CD4-positive, alpha-beta T cell (primary cell): ENCODE measurements at places on chromosomes 6 and 20.

GRCh38 chr6:2881423-2881822 is 21.7 kb downstream of the SERPINB9 start:
- H3K36me3 ChIP-seq, result no peaks in the 10 kb centered on the region
- H3K27me3 ChIP-seq, result no peaks in the 10 kb centered on the region
- peaks cover 33% of the 10 kb centered on the region for H3K4me1 ChIP-seq
- H3K4me3 ChIP-seq, result peak overlapping the region; percentile 35
- H3K27ac ChIP-seq, result no peak overlapping the region
- DNase-seq, result no peak

GRCh38 chr6:19599796-19600464 is 237.2 kb upstream of the ID4 start:
- no peaks in the 10 kb centered on the region for H3K4me1 ChIP-seq
- DNase-seq, result no peak
- H3K27me3 ChIP-seq, result no peaks in the 10 kb centered on the region
- H3K4me3 ChIP-seq, result no peak overlapping the region

DNA sequence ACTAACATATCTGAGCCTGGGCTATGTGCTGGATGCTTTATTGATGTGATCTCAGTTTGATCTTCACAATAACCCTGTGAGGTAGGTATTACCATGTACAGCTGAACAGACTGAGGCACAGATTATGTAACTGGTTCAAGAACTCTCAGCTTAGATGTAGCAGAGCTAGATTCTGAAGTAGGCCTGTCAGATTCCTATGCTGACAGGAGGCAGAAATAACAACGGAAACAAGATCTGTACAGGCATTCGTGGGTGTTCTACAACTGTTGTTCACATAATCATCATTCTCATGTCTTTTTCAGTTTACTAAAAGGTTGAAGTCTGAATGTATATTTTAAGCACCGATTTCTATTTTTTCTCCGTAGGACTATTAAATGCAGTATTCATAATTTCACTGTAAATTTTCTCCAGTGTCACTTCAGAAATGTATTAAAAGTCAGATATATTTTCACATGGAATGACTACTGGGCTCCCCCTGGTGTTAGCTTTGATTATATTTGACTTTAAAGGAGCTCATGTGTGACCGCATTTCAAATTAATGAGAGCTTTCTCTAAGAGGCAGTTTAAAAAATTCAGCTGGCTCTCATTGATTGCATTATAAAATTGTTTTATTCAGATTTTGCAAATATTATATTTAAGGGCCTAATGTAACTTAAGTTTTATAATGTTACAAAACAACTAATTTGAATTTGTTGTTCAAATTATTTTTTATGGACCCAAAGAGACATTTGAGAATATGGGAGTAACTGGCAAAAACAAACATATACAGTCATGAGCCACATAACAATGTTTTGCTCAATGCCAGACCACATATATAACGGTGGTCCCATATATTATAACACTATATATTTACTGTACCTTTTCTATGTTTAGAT is 36.4 kb upstream of the SLC17A4 start:
- H3K27ac ChIP-seq, result no peak overlapping the region
- H3K36me3 ChIP-seq, result no peaks in the 10 kb centered on the region
- no peak for DNase-seq
- peaks cover 5% of the 10 kb centered on the region for H3K27me3 ChIP-seq
- H3K4me3 ChIP-seq, result no peak overlapping the region

DNA sequence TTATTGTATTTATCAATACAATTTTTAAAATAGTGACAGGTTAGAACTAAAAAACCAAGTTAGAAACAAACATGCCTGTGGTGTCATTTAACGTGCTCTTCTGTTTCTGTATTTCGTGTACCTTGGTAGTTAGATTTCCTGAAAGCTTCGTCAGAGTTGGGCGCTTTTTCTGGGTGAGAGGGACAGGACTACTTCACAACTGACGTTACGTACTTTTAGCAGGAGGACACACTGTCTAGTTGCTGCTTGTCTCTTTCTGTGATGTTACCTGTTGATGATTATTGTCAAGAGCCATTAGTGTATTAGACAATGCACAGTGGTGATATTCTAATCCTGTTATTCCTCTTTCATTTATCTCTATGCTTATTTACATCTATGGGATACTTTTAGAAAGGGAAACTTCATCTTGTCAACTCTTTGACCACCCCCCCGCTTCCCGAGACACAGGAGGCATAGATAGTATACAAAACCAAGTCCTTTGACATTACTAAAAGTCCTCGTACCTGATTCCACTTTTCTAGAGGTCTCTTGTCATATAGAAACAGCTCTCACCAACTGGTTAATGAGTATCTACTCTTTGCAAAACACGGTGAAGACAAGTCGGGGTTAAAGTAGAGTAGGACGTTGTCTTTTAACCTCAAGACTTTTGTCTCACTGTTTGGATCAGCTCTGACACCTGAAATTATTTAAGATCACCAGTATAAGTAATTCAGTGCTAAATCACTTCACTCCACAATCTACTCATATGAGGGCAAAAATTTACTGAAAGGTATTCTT is 96.3 kb downstream of the LYRM2 start:
- DNase-seq, result no peak
- no peak overlapping the region for H3K4me3 ChIP-seq
- H3K36me3 ChIP-seq, result no peaks in the 10 kb centered on the region

- no peak for DNase-seq
- H3K27ac ChIP-seq, result no peak overlapping the region
- H3K4me3 ChIP-seq, result no peak overlapping the region
- H3K27me3 ChIP-seq, result no peaks in the 10 kb centered on the region
Measured at GRCh38 chr20:64283646-64284045, 28.1 kb downstream of the PCMTD2 start.

DNA sequence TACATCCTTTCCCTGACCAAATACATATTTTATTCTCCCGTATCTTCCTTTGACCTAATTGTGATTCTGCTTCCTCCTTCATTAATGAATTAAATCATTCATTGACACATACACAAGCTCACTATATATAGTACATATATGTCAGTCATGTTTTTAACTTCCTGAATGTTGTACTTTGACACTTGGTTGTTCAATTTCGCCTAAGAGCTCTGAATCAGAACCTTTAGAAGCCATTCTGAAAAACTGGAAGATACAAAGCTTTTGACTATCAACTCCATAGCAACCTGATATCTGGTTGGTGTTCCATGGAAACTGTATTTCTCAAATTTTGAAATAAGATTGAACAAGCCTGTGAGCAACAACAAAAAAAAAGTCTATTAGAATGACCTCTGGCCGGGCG is 27.3 kb upstream of the HFE start:
- H3K4me1 ChIP-seq, result peaks cover 15% of the 10 kb centered on the region
- no peak overlapping the region for H3K4me3 ChIP-seq
- no peak for DNase-seq
- no peak overlapping the region for H3K27ac ChIP-seq
- no peaks in the 10 kb centered on the region for H3K27me3 ChIP-seq

GRCh38 chr6:147752689-147753403 is 244.4 kb downstream of the SAMD5 start:
- DNase-seq, result no peak
- no peak overlapping the region for H3K27ac ChIP-seq
- H3K4me1 ChIP-seq, result no peaks in the 10 kb centered on the region
- H3K36me3 ChIP-seq, result no peaks in the 10 kb centered on the region
- no peak overlapping the region for H3K4me3 ChIP-seq
- H3K27me3 ChIP-seq, result no peaks in the 10 kb centered on the region

DNA sequence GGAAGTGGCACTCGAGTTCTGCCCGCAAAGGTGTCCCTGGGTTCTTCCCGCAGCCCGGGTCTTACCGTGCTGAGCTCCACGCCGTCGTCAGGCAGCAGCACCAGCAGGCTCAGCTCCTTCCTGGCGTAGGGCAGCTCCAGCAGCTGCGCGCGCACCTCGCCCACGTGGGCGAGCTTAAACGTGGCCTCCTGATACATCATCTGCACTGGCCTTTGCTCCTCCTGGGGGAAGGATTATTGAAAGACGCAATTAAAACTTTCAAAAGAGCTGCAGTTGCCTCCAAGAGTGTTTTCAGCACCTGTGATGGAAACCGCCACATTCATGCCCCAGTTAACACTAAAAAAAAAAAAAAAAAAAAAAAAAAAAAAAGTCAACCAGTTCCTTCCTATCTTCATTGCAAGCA is 11.3 kb downstream of the SERPINB9 start:
- peaks cover 21% of the 10 kb centered on the region for H3K4me1 ChIP-seq
- peak; percentile 73 for DNase-seq
- H3K27ac ChIP-seq, result peak overlapping the region; percentile 29

DNA sequence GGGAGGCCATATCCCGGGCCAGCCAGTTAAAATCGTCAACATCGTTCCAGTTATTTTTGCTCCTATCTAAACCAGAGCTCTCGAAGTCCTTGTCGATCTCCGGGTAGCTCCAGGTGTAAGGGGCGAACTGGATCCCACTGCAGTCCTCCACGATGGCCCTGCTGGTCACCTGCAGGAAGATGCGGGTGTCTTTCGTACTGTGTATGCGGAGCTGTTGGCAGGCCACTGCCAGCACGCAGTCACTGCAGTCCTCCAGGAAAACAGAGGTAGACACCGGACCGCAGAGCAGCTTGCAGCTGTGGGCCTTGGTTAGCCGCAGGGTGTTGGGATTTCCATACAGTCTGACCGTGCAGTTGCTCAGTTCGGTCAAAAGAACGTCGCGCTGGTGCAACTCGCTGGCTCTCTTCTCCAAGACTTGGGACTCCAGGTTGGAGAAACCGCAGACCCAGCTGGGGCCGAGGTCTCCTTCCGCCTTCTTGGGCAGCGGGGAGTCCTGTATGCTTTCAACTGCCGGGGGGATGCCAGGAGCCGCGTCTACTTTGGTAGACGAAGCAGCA is 742 bp downstream of the TBCC start:
- H3K27ac ChIP-seq, result peak overlapping the region; percentile 89
- DNase-seq, result peak; percentile 21
- peaks cover 3% of the 10 kb centered on the region for H3K36me3 ChIP-seq
- no peaks in the 10 kb centered on the region for H3K27me3 ChIP-seq

- H3K27me3 ChIP-seq, result no peaks in the 10 kb centered on the region
- H3K36me3 ChIP-seq, result no peaks in the 10 kb centered on the region
- no peak for DNase-seq
- H3K4me3 ChIP-seq, result no peak overlapping the region
Measured at GRCh38 chr6:44489910-44490604, 102.6 kb downstream of the CDC5L start.

DNA sequence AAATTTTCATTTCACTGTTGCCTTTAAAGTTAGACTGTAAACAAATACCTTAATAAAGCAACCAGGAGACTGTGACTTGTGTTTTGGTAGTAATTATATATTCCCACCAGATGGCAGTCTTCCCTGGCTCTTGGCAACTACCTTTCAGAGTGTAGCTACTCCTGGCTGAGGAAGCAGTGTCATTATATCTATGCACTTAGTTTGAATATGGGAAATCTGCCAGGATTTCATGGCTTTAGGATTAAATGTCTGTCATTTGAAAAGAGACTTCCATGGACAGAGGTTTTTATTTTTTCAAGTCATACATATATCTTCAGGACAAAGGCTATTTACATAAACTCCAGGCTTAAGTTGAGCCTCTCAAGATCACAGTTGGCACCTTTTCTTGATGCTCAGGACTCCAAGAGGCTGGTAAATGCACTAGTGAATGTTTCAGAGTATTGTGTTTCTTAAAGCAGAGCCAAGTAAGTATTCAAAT is 160.1 kb downstream of the C6orf58 start:
- H3K36me3 ChIP-seq, result peaks cover 4% of the 10 kb centered on the region
- no peak overlapping the region for H3K27ac ChIP-seq
- H3K4me1 ChIP-seq, result no peaks in the 10 kb centered on the region
- H3K27me3 ChIP-seq, result no peaks in the 10 kb centered on the region
- no peak overlapping the region for H3K4me3 ChIP-seq

DNA sequence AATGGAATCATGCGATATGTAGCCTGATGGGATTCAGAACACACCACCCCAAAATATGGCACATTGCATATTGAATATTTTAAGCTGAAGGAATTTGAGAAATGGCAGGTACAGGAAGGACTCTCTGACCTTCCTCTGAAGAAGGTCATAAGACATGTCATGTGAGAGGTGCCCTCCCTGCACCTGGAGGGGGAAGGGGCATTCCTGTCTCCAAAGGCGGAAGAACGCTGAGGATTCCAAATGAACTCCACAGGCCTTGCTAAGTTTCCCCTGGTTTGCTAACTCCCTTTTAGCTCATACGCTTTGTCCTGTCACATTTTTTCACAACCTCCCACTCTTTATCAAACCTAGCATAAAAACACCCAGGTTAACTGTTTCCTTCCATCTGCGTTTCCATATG is 347.8 kb downstream of the CDKAL1 start:
- H3K36me3 ChIP-seq, result no peaks in the 10 kb centered on the region
- no peak for DNase-seq
- H3K4me3 ChIP-seq, result no peak overlapping the region

GRCh38 chr6:149160943-149161342 is 156.6 kb upstream of the TAB2 start:
- no peaks in the 10 kb centered on the region for H3K4me1 ChIP-seq
- H3K27ac ChIP-seq, result no peak overlapping the region
- no peaks in the 10 kb centered on the region for H3K36me3 ChIP-seq
- H3K4me3 ChIP-seq, result no peak overlapping the region

DNA sequence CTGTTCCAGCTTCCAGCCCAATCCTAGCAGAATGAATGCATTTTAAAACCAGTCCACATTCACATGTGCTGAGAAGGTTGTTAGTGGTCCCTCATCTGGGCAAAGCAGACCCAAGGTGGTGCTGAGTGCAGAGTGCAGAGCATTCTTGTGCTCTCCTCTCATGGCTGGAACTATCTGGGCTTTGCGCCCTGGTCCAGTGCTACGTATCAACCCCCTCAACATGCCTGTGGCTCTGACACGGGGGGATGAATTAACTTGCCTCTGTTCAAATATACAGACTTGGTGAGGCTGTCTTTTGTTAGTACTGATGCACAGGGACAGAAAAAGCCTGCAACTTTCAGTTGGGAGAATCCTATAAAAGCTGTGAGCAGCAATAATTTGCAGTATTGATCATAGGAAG is 42.5 kb downstream of the PANK2 start:
- H3K36me3 ChIP-seq, result no peaks in the 10 kb centered on the region
- no peak for DNase-seq
- H3K27ac ChIP-seq, result no peak overlapping the region
- peaks cover 21% of the 10 kb centered on the region for H3K4me1 ChIP-seq

DNA sequence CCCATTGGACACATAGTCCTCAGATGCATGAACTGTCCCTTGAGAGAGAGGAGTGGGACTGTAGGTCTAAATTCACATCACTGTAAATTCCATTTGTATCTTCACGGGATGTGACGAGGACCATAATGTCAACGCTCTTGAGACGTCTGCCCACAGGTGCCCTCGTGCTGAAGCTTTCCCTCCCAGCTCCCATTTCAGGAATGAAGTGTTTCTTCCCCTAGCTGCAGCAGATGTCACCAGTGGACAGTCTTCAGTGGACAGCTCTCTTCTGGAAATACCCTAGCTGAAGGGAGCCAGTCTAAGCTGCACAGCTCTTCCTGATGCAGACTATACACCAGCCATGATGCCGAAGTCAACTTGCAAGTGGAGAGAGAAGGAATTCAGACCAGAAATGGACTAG is 217.4 kb upstream of the ECI2 start:
- no peak overlapping the region for H3K27ac ChIP-seq
- no peak overlapping the region for H3K4me3 ChIP-seq
- no peaks in the 10 kb centered on the region for H3K36me3 ChIP-seq
- no peaks in the 10 kb centered on the region for H3K4me1 ChIP-seq
- H3K27me3 ChIP-seq, result no peaks in the 10 kb centered on the region
